SJSA1 (cell line): ENCODE measurements at places on chromosomes 6 and 20. TPM values are rescaled to one million over a fixed set of nuclear protein-coding genes. Genes with fewer than 3 reads are reported as not detected.

The FABP7 gene
- total RNA-seq: not detected in 2 replicates

The RGS17 gene
- 0.37 and 1.3 TPM in 2 replicates for total RNA-seq

GRCh38 chr6:35258858-35259193 lies 709 bp upstream of the ZNF76 start:
- no peak for DNase-seq

GRCh38 chr6:139923964-139924475 lies 549.6 kb upstream of the CITED2 start:
- DNase-seq: no peak

GRCh38 chr20:38864662-38865061 lies 59.2 kb downstream of the PPP1R16B start:
- DNase-seq: no peak

GRCh38 chr6:169253337-169254238 lies at the start of gene THBS2:
Gene THBS2, minus strand, starts transcription at chr6:169253846. Its CDS starts 3,062 bp downstream, at chr6:169250784.
- no peak for DNase-seq
